Activated T-cell treated with anti-CD3 and anti-CD28 coated beads for 4 hours (primary cell): ENCODE measurements at places on chromosomes 11 and 22.
A peak's percentile ranks its signal among the peaks of the same experiment; 100 is the strongest.

- no peak for DNase-seq
These were observed 15.1 kb downstream of the LIMK2 start for GRCh38 chr22:31227186-31227585.

DNA sequence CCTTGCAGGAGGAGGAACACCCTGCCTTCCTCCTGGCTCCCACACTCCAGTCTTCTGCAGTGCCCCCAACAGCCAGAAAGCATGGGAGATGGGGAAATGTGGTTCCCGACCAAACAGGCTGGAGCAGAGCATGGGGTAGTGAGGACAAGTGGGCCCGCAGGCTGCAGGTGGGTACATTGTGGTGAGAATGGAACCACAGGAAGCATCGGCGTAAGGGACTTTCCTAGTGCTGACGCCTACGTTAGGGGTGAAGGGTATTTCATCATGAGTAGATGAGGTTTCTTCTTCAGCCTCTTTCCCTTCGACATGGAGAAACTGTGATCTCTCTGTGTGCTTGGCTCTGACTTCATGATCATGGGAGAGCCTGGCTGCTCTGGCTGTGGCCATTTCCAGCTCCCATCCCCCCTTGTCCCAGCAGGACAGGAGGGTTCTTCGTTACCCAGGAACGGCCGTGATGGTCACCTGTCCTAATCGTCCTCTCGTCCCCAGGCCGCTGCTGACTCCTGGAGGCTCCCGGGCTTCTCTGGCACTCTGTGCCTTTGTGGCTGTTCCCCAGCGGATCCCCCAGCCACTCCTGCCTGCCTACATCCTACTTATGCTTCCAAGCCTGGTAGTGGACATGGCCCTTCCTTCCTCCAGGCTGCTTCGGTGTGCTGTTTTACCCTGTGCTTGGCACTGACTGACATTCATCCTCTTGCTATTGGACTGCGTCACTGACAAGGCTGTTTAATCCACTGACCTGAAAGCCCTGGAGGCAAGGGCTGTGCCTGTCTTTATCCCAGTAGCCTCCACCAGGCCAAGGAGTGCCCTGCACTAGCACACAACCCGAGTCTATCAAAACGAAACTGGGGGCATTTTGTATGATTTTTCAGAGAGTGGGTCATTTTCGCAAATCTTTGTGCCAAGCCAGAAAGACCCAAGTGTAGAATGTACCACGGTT lies 65.2 kb upstream of the CECR2 start:
- DNase-seq = peak; percentile 47

DNA sequence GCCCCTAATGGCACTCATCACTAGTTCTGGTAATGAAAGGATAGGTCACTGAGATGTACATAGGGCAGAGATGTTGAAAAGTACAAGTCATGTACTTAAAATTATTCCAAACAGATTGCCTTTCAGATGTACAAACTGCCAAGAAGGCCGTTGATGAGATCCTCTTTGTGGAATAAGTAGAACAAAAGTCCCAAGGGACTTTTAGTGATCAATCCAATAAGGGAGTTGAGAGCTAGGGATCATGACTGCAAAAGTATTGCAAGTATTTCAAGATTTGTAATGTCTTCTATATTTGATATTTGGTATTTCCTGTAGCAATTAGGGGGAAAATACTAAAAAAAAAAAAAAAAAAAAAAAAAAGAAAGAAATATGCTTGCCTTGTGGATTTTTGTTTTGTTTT lies 82.2 kb downstream of the ATG16L2 start:
- no peak for DNase-seq

DNA sequence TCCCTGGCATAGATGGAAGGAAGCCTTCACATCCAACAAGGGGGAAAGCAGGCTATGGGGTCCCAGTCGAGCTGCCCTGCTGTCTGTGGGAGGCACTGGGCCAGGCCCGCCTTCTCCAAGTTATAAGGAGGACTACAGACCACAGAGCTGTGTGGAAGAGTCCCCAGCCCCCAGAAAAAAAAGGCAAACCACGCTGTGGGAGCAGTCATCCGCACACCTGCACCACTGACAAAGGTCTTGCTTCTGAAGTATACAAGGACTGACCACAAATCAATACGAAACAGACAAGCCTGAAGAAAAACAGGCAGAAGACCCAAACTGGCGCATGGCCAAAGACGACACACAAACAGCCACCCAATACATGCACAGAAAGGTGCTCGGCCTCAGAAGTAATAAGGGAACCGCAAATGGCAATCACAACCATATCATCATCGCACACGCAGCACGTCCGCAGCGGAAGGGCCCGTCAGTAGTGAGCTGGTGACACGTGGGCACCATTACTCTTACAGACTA lies 384.1 kb downstream of the CTTN start:
- no peak for DNase-seq

DNA sequence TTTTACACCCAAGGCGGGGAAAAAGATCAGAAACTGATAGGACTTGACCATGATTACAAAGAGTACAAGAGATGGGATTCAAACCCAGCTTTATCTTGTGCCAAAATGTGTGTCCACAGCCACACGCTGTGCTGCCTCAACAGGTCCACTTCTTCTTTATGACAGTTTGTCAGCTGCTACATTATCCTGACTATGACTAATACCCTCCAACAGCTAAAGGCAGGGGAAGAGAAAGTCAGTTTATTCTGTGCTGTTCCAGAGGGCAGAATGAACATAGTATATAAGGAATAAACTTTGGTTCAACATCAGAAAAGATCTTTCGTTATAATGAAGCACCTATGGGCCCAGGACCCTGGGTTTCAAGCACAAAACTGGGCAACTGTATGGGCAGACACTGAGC lies 668.2 kb upstream of the TENM4 start:
- DNase-seq = no peak

GRCh38 chr11:128725630-128726319 lies 31.9 kb downstream of the FLI1 start:
- peak; percentile 44 for DNase-seq

- no peak for DNase-seq
These were observed 24.9 kb downstream of the FDX1 start for GRCh38 chr11:110454609-110455008.

DNA sequence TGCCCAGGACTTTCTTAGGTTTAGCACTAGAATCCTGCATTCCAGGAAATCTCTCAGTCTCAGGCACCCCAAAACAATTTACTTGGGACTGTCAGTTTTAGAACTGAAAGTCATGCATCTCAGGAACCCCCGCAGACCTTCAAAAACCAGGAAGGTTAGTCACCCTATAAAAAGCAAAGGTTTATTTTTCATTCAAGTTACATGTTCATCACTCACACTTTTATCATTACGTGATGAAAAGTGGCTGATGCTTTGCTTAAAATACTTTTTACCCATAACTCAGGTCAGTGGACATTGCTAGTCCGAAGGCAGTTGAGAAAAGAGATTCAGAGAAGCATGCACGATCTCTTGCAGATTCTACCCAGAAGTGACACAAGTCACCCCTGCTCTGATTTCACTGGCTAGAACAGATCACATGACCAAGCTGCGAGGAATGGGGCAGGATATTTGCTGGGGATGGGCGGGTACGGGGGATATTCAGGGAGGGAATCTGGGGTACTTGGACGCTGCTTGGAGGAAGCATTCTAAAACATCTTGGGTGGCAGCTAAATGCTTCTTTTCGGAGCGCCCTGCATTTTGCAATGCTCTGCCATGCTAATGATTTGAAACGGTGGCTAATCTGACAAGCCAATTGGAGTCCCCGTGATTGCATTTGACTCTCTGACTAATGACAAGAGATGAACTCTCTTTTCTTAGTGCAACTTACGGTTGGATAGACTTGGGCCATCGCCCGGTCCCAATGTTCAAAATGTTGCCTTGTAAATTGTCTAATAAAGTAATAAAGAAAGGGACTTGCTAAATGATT lies 110.2 kb downstream of the MIAT start:
- DNase-seq = no peak

GRCh38 chr11:42049650-42050049 lies 590.2 kb upstream of the LRRC4C start:
- no peak for DNase-seq

GRCh38 chr11:133936136-133936535 lies 20.6 kb downstream of the IGSF9B start:
- no peak for DNase-seq

- no peak for DNase-seq
These were observed 1253.3 kb downstream of the TBC1D22A start for GRCh38 chr22:48015701-48016100.

DNA sequence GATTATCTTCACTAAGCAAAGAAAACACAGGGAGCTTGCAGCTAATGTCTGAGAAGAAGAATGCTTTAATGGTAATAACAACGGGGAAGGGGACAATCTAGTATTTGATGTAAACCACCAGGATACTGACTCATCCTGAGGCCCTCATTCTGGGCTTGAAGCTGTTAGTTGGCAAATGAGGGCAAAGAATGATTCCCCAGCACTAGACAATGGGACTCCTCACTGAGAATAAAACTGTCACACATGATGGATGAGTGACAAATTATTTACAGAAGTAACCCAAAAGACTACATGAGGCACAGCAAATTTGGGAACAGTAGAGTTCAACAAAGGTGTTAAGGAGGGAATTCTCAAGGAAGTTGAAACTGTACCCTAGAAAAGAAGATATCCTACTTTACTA lies 76.3 kb downstream of the FAM168A start:
- DNase-seq = no peak

DNA sequence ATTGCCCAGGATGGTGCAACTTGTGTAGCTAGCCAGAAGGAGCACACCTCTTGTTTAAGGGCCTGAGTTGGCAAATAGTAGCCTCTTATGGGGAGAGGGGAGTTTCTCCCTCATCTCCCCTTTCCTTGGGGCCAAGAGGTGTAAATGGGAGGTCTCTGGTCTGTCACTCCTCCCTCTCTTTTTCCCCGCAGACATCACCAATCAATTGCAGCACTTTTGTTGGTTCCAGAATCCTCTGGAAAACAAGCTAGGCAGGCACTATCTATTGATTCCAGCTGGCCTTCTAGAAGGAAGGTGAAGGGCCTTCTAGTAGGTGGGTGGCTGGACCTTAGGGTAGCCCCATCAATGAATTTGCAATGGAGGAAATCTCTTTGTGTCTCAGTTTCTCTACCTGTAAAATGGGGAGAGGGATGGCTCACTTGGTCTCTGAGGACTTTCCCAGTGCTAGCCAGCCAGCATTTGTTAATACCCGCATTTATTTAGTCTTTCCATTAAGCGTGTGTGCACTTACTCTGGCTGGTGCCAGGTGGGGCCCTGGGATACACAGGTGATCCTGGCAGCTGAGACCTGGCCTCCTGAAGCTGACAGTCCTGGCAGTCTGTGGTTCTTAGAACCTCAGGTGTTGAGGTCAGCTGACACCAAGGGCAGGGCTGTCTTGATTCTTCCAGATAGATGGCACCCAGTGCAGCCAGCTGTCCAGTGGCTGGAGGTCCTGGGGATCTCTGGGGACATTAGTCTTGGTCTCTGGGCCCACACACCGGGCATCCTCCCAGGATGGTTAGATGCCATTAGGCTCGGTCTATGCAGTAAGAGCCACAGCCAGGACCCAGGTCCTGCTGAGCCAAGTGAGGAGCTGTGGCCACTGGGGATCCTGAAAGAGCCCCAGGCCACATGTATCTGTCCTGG lies 51.7 kb downstream of the TSPAN18 start:
- DNase-seq = no peak

GRCh38 chr11:61162092-61162941 lies 1.1 kb upstream of the VPS37C start:
- DNase-seq = no peak

DNA sequence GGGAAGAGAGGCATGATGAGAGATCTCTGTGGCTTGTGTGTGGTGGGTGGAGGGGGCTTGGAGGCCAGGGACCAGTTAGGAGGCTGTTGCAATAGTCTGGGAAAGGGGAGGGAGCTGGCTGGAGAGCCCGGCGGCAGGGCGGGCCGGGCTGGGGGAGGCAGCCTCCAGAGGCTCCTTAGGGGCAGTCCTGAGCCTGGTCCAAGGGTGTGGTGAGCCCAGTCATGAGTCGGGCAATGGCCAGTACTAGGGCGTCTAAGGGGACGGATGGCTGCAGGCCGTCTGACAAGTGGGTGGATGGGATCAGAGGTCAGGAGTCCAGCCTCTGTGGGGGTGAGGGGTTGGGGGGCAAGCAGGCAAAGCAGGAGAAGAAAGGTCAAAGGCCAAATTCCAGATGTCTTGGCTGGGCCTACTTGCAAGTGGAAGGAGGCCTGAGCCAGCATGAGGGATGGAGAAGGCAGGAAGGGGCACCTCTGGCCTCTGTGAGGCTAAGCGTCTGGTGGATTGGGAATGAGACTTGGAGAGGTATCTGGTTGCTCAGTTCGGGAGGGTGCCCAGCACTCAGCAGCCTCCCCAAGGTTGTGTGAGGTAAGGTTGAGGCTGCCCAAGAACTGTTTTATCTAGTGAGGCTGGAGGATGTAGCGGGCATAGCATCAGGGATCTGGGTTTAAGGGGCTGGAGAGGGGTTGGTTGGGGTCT lies 6.0 kb upstream of the CD248 start:
- no peak for DNase-seq

- DNase-seq = no peak
These were observed 17.6 kb downstream of the GDPD5 start for GRCh38 chr11:75508051-75508561.

DNA sequence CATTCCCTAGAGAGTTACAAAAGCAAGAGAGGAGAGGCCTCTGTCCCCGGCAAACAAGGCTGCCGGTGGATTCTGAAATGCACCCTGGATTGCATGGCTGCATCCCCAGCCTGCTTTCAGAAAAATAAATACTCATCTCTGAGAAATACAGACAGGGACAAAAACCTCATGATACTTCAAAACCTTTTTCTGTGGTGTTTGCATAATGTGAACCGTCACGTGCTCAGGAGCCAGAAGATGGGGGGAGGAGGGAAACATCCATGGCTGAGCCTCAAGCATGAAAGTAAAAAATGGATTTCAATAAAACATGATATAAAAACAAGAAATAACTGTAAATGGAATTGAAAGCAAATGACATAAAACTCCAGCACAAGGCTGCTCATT lies 198.5 kb upstream of the NCAM1 start:
- DNase-seq = no peak

- no peak for DNase-seq
These were observed 189.9 kb downstream of the ARHGAP42 start for GRCh38 chr11:100876815-100877520.

- DNase-seq = no peak
These were observed 846 bp upstream of the STIM1 start for GRCh38 chr11:3854660-3854976.

- no peak for DNase-seq
These were observed 846 bp upstream of the OAF start for GRCh38 chr11:120209746-120210625.

DNA sequence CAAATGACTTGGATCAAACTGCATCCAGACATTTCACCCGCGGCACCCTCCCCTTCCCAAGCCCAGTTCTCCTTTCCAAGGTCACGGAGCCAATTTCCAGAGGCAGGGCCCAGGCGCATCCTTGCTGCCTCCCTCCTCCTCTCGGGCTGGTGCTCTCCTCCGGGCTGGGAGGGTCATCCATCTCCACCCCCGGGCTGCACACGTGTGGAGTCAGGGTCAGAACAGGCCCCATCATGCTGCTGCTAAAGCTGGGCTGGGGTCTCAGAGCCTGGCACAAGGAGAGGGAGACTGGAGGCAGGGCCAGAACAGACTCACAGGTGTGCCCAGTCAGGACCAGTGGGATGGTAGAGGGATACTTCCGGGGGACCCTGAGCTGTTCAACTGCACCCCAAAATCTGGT lies 14.0 kb downstream of the RSPH14 start:
- DNase-seq = no peak
